ENCODE measurements at places on chromosomes 1 and 21.

- no peak for DNase-seq
Measured at GRCh38 chr1:106831511-106831910, 225.0 kb upstream of the PRMT6 start.

- no peak for DNase-seq
Measured at GRCh38 chr1:115201598-115201997, 112.3 kb upstream of the TSPAN2 start.

DNA sequence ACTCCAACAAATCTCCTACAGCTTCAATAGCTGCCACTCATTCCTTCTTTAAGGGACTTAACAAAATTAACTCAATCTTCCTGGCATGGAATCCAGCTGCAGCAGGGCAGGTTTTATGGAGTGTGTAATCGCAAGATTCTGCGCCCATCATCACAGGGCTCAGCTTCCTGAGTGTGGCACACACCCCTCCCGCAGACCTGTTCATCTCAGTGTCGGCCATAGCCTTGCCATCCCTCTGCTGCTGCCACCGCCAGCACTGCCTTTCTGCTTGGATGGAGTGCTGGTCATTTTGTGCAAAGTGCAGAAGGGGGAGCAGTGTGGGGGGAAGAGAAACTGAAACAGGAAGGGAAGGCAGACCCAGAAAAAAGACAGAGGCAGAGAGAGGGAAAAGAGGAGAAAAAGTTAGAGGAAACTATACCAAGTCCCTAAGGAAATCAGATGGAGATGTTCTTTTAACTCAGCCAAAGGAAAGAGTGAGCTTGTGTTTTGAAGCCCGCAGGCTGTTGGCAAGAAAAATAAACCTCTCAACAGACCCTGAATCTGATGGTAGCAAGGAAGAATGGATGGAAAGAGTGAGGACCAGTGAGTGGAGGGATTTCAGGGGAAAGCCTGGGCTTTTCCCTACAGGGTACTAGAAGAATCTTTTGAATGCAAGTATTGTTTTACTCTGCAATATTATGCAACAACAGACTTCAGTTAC, 324.2 kb downstream of the SEC16B start:
- DNase-seq = no peak

DNA sequence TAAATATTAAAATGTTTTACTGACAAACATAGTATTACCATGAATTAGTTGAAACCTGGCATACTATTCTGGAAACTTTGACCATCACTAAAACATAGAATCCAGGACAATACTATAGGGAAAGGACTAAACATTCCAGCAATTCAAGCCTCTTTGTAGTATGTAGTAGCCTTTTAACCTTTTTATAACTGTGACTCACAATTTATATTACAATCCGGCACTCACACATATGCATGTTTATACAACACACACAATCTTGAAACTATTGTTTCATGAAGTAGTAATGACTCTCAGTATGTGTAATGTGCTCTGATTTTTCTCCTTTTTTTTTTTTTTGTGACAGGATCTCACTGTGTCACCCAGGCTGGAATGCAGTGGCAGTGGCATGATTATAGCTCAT, 64.3 kb downstream of the ANKRD13C start:
- DNase-seq = no peak

All from T follicular helper cell (primary cell).